ENCODE measurements at places on chromosomes 5 and 9. TPM values are rescaled to one million over a fixed set of nuclear protein-coding genes. Genes with fewer than 3 reads are reported as not detected.

C9 gene
- not detected for polyA plus RNA-seq

DNA sequence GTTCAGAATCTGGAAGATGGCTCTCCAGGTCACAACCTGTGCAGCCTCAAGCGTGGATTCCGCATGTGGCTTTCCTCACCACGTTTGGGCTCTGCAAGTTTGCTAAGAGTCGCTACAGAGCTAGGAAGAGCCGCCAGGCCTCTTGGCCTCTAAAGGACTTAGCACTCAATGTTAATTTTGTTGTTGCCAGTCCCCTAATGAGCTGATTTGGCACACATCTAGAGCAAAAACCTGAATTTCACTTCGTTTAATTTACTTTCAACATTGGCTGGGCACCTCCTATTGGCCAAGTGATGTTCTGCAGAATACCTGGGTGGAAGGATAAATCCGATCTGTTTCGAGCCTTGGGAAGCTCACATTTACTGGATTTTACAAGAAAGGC lies 65.8 kb upstream of the UNC5A start:
- no peak for DNase-seq

BNC2 gene
- polyA plus RNA-seq: 0.49 TPM

DNA sequence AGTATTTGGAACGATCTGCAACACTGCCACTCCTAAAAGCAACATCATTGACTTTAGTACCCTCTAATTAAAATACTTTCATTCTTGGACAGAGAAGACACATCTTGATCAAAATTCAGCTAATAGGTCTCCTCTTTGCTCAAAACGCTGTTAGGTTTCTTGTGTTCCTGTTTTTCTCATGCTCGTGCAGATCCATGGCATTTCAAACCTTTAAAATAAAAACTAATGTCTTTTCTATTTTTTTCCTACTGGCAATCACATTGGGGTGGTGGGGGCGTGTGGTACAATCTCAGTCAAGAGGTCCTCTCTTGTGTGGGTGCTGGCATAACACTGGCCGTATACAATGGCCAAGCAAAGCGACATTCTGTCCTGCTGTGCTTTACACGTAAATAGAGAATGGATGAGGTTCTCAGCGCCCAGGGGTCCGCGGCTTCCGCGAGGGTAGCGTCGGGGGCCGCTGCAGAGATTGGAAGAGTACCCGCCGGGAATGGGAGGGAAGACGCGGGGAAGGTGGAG lies 315 bp upstream of the GPR150 start:
- DNase-seq: no peak

GRCh38 chr9:120693700-120694008 lies 20.6 kb downstream of the MEGF9 start:
- no peak for DNase-seq

GRCh38 chr5:79720096-79720495 lies 30.5 kb downstream of the CMYA5 start:
- no peak for DNase-seq

DNA sequence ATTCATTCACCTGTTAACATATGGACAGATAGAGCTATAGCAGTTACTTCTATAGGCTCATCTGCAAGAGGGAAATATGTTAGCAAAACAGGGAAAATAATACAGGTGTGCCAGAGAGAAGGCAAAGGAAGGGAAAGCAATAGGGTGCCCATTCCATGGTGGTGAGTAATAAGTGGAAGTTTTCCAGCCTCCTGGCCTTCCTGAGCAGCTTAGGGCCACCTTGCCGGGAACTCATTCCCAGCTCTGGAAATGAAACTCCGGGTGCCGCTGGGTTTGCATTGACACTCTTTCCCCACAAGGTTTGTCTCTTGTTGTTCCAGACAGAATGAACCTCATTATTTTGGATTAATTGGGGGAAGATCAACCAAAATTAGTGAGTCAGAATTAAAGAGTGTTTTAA lies 58.4 kb downstream of the SLC1A3 start:
- DNase-seq: no peak

MZB1 gene
- polyA plus RNA-seq: 0.67 TPM

- no peak for DNase-seq
These were observed 43.4 kb upstream of the S1PR3 start for GRCh38 chr9:88947581-88948573.

DNA sequence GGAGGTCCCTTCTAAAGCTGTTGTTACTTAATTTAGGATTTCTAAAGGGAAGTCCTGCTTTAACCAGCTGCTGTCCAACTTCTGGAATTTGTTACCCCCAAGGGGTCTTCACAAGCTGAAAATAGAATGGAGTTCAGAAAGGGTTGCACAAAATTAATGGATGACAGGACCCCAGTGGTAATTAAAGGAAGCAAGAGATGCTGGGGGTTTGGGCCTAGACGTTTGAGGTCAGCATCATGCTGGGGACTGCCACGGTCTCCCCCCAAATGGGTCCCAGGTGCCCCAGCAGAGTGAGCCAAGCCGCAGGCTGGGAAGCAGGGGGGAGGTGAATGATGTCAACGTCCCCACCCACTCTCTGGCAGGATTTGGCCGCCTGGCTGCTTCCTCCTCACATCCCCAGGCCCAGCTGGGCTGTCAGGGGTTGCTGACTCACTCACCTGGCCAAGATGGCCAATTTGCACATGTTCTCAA lies 97.5 kb upstream of the ARAP3 start:
- DNase-seq: peak; percentile 72
